ENCODE measurements at places on chromosomes 11 and 22. TPM values are rescaled to one million over a fixed set of nuclear protein-coding genes. Genes with fewer than 3 reads are reported as not detected.

DNA sequence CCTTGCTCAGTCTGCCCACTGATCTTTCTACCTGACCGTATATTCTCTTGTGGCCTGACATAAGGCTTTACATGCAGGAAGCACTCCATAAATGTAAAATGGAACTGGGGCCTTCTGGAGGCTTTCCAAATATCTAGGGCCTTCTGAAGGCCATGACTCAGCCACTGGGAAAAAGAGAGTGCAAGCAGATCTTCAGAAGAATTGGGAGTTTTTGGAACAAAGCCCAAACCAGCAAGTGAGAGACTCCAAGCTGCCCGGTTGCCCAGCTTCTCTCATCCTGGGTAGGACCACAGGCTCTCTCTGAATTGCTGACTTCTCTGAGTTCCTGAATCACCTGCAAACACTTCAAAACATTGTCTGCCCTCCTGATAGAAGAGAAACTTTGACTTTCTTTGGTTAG, 107.9 kb upstream of the BMAL1 start:
- no peak overlapping the region for H3K27ac ChIP-seq
- no peaks in the 10 kb centered on the region for H3K27me3 ChIP-seq
- no peak for DNase-seq
- H3K4me3 ChIP-seq: no peak overlapping the region

GRCh38 chr11:69104856-69105395, 50.8 kb upstream of the SMIM38 start:
- no peak overlapping the region for H3K4me3 ChIP-seq
- H3K36me3 ChIP-seq: no peaks in the 10 kb centered on the region
- H3K4me1 ChIP-seq: no peaks in the 10 kb centered on the region
- H3K27ac ChIP-seq: no peak overlapping the region
- no peak for DNase-seq

Gene WNT7B
- polyA plus RNA-seq: 0.67 TPM

DNA sequence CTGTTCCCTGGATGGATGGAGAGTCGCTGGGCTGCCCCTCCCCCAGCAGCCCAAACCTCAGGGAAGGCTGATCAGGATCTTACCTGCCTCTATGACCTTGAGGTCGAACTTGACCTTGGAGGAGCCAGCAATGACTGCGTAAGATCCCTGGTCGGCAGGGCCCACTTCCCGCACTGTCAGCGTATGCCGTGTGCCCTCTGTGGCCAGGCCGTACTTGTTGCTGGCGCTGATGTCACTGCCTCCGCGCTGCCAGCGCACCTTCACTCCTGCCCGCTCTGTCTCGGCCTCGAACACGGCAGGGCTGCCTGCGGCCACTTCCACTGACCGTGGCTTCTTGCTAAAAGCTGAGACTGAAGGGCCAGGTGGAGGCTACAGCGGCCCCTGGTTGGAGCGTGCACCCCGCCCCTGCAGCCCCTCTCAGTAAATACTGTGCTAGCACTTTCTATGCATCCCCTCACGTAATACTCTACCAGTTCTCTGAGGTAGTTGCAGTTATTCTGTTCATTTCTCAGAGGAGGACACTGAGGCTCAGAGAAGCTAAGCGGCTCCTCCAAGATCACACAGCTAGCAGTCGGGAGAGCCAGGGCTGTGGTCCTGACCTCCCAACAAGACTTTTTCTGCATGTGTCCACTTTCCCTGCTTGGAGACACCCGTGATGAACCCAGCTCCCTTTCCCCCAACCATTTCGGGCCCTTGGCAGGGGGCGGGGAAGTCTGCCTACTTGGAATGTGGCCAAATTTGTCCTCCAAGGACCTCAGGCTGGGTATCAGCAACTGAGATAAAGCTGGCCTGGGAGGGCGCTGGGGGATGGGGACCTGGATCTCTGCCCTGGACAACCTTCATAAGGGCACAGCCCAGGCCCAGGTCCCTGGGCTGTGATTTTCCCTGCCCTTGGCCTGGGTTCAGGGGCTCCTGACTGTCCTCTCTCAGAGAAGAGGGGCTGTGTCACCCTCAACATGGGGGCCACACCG, 1.1 kb downstream of the MYBPC3 start:
- no peak overlapping the region for H3K4me3 ChIP-seq
- DNase-seq: no peak
- no peaks in the 10 kb centered on the region for H3K27me3 ChIP-seq
- peaks cover 12% of the 10 kb centered on the region for H3K36me3 ChIP-seq
- H3K4me1 ChIP-seq: no peaks in the 10 kb centered on the region

- DNase-seq: no peak
- no peaks in the 10 kb centered on the region for H3K4me1 ChIP-seq
- H3K4me3 ChIP-seq: no peak overlapping the region
- no peak overlapping the region for H3K27ac ChIP-seq
- H3K27me3 ChIP-seq: no peaks in the 10 kb centered on the region
- no peaks in the 10 kb centered on the region for H3K36me3 ChIP-seq
These were observed 75.1 kb downstream of the BUD13 start for GRCh38 chr11:116697639-116698038.

Gene GAL
- polyA plus RNA-seq: not detected

Gene AMOTL1
- polyA plus RNA-seq: 0.04 TPM

- H3K4me3 ChIP-seq: no peak overlapping the region
- no peak overlapping the region for H3K27ac ChIP-seq
- H3K4me1 ChIP-seq: no peaks in the 10 kb centered on the region
- DNase-seq: no peak
- no peaks in the 10 kb centered on the region for H3K27me3 ChIP-seq
These were observed 274.9 kb upstream of the ZC3H12C start for GRCh38 chr11:109818290-109818689.

GRCh38 chr11:87258171-87258833, 220.6 kb downstream of the TMEM135 start:
- no peaks in the 10 kb centered on the region for H3K36me3 ChIP-seq
- no peak for DNase-seq

GRCh38 chr11:126334659-126335462, 20.6 kb upstream of the ST3GAL4 start:
- peaks cover 70% of the 10 kb centered on the region for H3K36me3 ChIP-seq
- DNase-seq: no peak
- no peaks in the 10 kb centered on the region for H3K4me1 ChIP-seq
- H3K4me3 ChIP-seq: no peak overlapping the region
- H3K27ac ChIP-seq: no peak overlapping the region

DNA sequence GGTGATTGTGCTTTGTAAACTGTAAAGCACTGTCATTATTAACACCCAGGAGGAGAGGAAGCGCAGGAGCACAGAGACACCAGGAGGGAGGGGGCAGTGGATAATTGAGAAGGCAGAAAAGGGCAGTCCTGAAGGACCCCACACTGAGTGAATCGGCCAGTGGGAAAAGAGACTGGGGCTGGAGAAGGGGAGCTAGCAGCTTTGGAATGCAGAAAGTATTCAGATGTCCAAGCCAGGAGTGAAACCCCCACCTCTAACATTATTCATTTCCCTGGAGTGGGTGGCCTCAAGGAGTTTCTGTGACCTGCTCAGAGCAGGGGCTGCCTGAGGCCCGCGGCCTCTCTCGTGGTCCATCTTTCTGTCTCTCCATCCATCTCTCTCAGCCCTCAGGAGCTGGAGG, 38.0 kb upstream of the CDON start:
- H3K36me3 ChIP-seq: no peaks in the 10 kb centered on the region
- no peaks in the 10 kb centered on the region for H3K27me3 ChIP-seq
- no peak overlapping the region for H3K4me3 ChIP-seq

DNA sequence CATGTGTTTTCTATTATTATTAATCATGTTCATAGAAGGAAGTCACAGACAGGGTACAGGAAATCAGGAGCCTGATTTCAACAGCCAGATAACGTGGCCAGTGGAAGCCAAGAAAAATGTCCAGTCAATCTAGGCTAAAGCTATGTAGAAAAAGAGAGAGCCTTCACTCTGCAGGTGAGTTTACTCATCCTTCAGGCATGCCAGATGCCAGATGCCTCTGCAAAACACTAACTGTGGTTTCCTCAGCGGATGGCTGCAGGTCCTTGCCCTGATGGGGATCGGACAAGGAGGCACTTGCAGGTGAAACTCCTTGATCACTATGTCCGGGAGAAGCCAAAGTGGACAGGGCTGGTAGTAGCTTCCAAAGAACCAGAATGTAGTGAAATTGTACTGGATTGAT, 962.3 kb upstream of the RAG2 start:
- no peaks in the 10 kb centered on the region for H3K36me3 ChIP-seq
- no peak overlapping the region for H3K4me3 ChIP-seq
- no peaks in the 10 kb centered on the region for H3K4me1 ChIP-seq
- no peaks in the 10 kb centered on the region for H3K27me3 ChIP-seq
- H3K27ac ChIP-seq: no peak overlapping the region

DNA sequence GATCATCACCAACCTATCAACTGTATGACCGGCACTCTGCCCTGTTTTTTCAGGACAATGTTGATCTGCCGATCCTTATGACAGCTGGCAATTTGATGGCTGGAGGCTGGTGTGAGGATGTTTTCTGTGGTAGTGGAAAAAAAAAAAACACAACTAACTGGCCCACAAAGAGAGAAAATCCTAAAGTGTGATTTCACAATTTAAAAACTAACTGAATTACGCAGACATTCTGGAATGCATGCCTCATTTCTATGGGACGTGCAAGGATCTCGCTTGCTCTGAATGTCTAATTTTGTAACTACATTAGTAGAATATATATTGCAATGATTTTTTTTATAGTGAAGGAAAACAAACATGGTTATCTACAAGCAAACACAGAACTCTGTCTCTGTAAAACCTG, 590.5 kb downstream of the ETS1 start:
- H3K4me1 ChIP-seq: no peaks in the 10 kb centered on the region
- H3K36me3 ChIP-seq: no peaks in the 10 kb centered on the region
- H3K4me3 ChIP-seq: no peak overlapping the region
- H3K27me3 ChIP-seq: peaks cover 6% of the 10 kb centered on the region
- H3K27ac ChIP-seq: no peak overlapping the region
- DNase-seq: no peak

Measured in B cell (primary cell).